ENCODE measurements at places on chromosomes 11 and 22. TPM values are rescaled to one million over a fixed set of nuclear protein-coding genes. Genes with fewer than 3 reads are reported as not detected.

RASL10A gene
- 0.38 TPM for total RNA-seq

ABCC8 gene
- total RNA-seq = 8.7 TPM

SAA1 gene
- 3.4 TPM for total RNA-seq

GP1BB gene
- 0.64 TPM for total RNA-seq

TESMIN gene
- 7.3 TPM for total RNA-seq

BARX2 gene
- total RNA-seq = not detected

CASP5 gene
- not detected for total RNA-seq

CHRDL2 gene
- 4.6 TPM for total RNA-seq

FJX1 gene
- total RNA-seq = 28.2 TPM

OSM gene
- not detected for total RNA-seq

SHANK3 gene
- 3.9 TPM for total RNA-seq

FAM180B gene
- total RNA-seq = not detected

SCARF2 gene
- 0.86 TPM for total RNA-seq

PHF21B gene
- total RNA-seq = 1.0 TPM

OR8G5 gene
- total RNA-seq = not detected

GLYAT gene
- total RNA-seq = not detected

PVALB gene
- total RNA-seq = not detected

SLN gene
- total RNA-seq = 1.8 TPM

FOXRED1 gene
- total RNA-seq = 22.6 TPM

FGF4 gene
- not detected for total RNA-seq

FAM118B gene
- total RNA-seq = 14.4 TPM

TBX1 gene
- total RNA-seq = 4.2 TPM

MS4A8 gene
- not detected for total RNA-seq

ANO9 gene
- 1.4 TPM for total RNA-seq

PTGDR2 gene
- not detected for total RNA-seq

KCNK7 gene
- total RNA-seq = 0.93 TPM

FXYD2 gene
- total RNA-seq = 16.3 TPM

MMP7 gene
- 23.2 TPM for total RNA-seq

OLFML1 gene
- total RNA-seq = not detected

OR52H1 gene
- not detected for total RNA-seq

FAM227A gene
- 1.0 TPM for total RNA-seq

DUSP8 gene
- total RNA-seq = 0.74 TPM

AIFM3 gene
- 3.5 TPM for total RNA-seq

SLC22A6 gene
- total RNA-seq = not detected

TCN1 gene
- 0.39 TPM for total RNA-seq

MB gene
- total RNA-seq = 6.8 TPM

VSIG2 gene
- not detected for total RNA-seq

MAP6 gene
- total RNA-seq = 1.1 TPM

MMP1 gene
- 0.74 TPM for total RNA-seq

TCN2 gene
- 6.2 TPM for total RNA-seq

NCAM1 gene
- 0.03 TPM for total RNA-seq

CCDC179 gene
- total RNA-seq = not detected

OR51T1 gene
- not detected for total RNA-seq

OR4D10 gene
- not detected for total RNA-seq

ZBTB3 gene
- total RNA-seq = 1.3 TPM

ELFN2 gene
- total RNA-seq = 6.0 TPM

MS4A4A gene
- not detected for total RNA-seq

VWA5A gene
- 0.24 TPM for total RNA-seq

TMPRSS5 gene
- 0.08 TPM for total RNA-seq

CCDC81 gene
- 0.15 TPM for total RNA-seq

RAG1 gene
- total RNA-seq = 0.25 TPM

SORL1 gene
- 1.8 TPM for total RNA-seq

TFIP11 gene
- total RNA-seq = 23.8 TPM

DNAJC24 gene
- 10.1 TPM for total RNA-seq

RIMBP3B gene
- total RNA-seq = 0.30 TPM

CD248 gene
- not detected for total RNA-seq

CEP126 gene
- total RNA-seq = 3.4 TPM

MS4A15 gene
- not detected for total RNA-seq

TECTA gene
- 0.05 TPM for total RNA-seq

SCN3B gene
- total RNA-seq = 0.14 TPM

All from A549 treated with Hydrocortisone at 1 μM for 4 hours (cell line).